Dermis microvascular lymphatic vessel endothelial cell (primary cell): ENCODE measurements at places on chromosomes 16 and 17. TPM values are rescaled to one million over a fixed set of nuclear protein-coding genes. Genes with fewer than 3 reads are reported as not detected.

- DNase-seq: no peak
Measured at GRCh38 chr17:11925262-11926021, 71.8 kb downstream of the ZNF18 start.

DNA sequence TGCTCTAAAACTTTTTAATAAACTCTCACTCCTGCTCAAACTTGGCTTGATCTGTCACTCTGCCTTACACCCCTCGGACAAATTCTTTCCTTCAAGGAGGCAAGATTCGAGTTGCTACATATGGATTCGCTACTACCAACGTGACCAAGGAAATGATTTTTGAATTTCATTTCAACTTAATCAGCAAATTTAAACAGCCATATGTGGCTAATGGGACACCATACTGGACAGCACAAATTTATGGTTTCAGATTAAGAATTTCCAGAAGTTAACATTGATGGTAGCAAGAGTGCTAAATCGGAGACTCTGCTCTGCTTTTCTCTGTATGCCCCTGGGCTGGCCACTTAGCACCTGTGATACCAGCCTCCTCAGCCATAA is 318.2 kb upstream of the PSMD7 start:
- DNase-seq: no peak

- DNase-seq: no peak
Measured at GRCh38 chr16:85365120-85365519, 248.0 kb upstream of the GSE1 start.

IL17C gene
- not detected in 2 replicates for total RNA-seq

CCDC144A gene
- 0.77 and 2.5 TPM in 2 replicates for total RNA-seq
